ENCODE measurements at places on chromosomes 7 and 10.

DNA sequence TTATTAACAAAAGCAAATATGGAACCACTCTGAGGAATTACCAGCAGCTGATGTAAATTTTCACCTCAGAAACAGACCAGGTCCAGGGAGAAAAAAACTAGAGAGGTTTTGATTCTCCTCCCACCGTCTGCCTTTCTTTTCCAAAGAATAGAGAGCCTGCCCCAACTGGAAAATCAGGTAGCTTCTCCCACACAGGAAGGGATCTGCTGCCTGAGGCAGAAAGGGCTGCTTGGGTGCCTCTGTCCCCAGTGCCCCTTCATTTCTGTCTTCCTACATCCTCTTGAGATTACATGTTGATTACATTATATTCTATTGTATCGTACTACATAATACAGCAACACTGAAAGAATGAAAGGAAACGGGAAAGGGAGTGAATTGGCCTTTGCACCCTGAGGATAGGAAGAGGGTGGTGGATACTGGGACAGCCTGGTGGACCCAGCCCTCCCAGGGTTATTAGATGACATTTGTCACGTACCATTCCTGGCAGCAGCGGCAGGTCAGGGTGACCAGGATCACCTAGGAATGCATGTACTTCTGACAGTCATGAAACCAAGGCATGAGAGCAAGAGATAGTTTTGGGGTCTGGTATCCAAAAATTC is 8.9 kb downstream of the ST8SIA6 start:
- no peak for DNase-seq

- DNase-seq, result no peak
Measured at GRCh38 chr7:157676001-157676400, 339.2 kb downstream of the DNAJB6 start.

- DNase-seq, result no peak
Measured at GRCh38 chr7:116185450-116185849, 24.9 kb upstream of the TES start.

- DNase-seq, result no peak
Measured at GRCh38 chr10:127916826-127917225, 9.9 kb downstream of the PTPRE start.

DNA sequence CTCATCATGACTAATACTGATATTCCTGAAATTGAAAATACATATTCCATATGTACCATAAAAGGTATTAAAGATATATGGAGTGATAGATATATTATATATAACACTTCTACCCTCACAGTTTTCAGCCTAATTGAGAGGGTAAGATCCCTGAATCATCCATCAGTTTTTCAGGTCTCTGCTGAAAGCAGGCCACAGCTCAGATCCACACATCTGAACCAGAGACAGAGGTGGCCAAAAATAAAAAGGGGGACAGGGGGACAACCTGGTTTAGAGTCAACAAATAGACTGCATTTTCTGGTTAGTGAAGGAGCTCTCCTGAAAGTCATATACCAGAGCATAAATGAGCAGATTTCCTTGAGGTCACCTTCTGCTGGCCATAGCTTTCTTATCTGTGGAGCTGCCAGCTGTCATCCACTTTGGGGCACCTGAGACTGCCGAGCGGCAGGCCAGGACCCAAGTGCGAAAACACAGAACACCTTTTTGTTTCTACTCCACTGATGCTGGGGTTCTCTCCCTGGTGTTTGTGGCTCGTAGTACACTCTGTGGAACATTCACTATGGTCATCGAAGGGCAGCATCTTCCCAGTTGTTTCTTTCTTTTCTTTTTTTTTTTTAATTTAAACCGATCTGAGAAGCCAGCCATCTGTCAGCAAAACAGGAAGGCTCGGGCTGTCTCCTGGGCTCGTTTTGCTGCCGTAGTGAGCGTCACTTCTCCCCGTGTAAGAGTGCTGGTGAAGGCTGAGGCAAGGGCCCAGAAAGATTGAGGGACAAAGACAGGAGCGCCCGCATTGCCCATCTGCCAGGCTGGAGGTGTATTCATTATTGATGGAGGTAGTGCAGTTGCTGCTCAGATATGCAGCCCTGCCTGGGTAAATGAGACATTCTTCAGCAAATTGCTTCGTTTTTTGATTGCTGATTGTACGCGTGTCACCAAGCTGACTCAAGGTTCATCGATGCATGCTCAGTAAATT is 13.5 kb downstream of the IKZF1 start:
- no peak for DNase-seq

DNA sequence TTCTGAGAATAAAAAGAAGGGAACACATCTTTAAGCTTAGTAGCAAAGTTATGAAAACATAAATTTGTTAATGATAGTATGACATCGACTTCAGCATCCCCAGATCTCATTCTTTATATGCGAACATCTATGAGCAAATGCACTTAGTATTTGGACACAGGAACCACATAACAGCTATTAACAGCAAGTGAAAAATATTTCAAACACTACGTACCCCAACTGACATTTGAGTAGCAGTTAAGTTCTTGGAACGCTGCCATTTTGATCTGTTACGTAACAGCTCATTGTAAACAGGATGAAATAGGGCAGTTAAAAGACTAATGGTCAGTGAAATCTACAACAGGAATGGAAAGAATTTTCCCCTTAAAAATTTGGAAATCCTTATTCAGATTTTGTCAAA is 428.9 kb downstream of the TNS3 start:
- no peak for DNase-seq

- no peak for DNase-seq
Measured at GRCh38 chr7:2894118-2894940, 50.2 kb upstream of the GNA12 start.

GRCh38 chr7:129750501-129750900 is 139.0 kb downstream of the NRF1 start:
- DNase-seq, result no peak

DNA sequence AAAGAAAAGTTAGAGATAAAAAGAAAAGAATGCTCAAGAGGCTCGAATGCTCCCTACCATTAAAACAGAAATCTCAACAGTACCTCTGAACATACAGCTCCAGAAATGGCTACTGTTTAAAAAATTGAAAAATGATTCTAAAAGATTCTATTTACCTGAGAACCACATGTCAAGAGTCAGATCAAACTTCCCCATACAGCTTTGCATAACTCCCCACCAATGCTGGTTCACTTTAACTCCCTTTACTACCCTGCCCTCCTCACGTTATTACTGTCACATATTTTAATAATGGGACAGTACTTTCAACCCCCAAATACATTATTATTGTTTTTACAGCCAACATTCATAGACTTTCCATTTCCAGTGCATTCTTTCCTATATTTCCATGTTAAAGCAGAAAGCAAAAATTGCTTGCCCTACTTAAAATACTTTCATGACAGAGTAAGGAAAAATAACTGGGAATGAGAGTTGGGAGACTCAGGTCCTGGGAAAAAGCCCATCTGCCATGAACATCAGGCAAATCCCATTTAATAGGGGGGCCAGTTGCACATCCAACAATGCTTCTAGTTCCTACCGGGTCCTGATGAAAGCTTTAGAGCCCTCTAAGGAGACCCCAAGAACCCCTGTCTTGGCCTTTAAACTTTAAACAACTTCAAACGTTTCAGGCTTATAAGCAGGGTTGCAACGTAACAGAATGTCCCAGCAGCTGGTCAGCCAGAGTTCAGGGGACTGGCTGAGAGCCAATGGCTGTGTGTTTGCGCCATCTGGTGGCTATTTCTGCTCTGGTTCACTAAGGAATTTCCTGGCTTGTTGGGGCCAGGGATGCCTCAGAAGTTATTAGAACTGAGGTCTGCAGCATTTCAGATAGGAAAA is 247.4 kb downstream of the ELMO1 start:
- DNase-seq, result peak; percentile 23
